ENCODE measurements at places on chromosomes 12 and 14.
A peak's percentile ranks its signal among the peaks of the same experiment; 100 is the strongest.

DNA sequence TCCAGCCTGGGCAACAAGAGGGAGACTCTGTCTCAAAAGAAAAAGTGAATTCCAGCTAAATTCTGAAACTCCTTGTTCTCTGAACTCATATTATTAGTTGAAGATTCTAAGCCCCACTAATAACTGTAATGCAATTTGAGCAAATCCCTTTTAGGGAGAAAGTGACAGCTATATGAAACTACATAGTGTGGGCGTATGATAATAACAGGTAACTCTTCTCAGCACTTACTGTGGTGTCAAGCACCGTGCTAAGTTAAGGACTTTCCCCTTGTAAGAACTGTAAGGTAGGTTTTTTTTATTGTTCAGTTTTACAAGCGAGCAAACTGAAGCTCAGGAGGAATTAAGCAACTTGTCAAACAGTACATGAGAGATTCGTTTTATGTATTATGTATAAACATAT is 5.4 kb downstream of the ANKRD13A start:
- no peak for DNase-seq

DNA sequence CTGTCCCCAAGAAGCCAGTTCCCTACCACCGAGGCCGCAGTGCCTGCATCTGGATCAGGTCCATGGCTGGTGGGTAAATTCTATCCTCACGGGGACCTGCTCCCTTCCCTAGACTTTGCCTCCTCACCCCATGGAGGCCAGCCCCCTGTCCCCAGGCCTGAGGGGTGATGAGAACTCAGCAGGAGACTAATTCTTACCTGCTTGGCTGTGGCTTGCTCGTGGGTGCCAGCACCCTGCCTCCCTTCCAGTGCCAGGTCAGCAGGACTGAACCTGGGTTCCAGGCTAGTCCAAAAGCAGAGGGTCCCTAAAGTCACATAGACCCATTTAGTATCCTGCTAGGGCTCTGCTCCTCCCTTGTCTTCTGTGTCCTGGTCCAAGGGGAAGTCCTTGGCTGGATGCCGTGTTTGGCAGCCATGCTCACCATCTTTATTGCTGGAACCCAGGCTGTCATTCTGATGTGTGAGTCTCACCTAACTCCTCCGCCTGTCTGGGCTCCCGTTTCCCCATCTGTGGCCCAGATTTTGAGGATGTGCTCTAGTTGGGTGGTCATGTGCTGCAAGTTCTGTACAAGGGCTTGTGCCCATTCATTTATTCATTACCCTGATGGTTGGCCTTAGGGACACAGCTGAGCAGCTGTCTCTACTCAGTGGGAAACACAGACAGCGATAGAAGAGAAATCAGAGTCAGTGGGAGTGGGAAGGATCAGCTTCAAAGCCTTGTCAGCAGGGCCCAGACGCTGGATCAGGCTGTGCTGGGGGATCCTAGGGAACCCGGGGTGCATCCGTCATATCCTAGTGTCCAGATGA is 949 bp downstream of the PLBD2 start:
- DNase-seq: peak; percentile 87

- no peak for DNase-seq
Measured at GRCh38 chr14:65961004-65961403, 525.2 kb upstream of the CCDC196 start.

GRCh38 chr12:26791301-26791791 is 41.6 kb downstream of the ITPR2 start:
- DNase-seq: no peak

DNA sequence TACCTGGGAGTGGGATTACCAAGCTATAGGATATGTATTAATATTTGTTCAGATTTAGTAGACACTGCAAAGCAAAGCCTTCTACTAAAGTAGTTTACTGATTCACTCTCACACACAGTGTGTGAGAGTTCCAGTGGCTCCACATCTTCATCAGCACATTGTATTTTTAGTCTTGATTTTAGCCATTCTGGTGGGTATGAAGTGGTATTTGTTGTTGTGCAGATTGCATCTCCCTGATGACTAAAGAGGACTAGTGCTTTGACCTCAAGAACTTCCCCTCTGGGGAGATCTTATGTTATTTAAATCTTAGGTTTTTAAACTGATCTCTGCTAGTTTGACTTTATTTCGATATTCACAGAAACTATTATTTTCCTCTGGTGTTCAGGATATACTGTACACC is 479.7 kb upstream of the RGS6 start:
- DNase-seq: no peak

DNA sequence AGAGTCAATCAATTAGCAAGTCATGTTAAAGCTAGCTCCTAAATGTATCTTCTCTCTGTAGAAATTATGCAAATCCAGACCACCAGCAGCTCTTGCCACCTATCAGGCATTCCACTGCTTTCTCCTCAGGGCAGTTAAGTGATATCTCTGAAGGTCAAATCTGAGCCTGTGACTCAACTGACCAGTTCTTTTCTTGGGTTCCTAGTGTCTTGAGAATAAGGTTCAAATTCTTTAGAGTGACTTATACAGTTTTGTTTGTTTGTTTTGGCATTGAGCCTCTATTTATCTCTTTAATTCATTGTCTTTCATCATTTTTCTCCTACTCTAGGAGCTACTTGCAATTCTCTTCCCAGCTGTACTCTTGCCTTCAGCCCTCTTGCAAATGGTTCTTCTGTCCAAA is 2.5 kb upstream of the LRIG3 start:
- no peak for DNase-seq

GRCh38 chr12:22835431-22835830 is 210.5 kb downstream of the ETNK1 start:
- no peak for DNase-seq

DNA sequence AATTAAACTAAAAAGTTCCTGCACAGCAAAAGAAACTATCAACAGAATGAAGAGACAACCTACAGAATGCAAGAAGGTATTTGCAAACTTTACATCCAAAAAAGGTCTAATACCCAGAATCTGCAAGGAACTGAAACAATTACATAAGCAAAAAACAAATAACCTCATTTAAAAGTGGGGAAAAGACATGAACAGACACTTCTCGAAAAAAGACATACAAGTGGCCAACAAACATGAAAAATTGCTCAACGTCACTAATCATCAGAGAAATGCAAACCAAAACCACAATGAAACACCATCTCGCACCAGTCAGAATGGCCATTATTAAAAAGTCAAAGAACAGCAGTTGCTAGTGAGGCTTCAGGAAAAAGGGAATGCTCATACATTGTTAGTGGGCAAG is 15.2 kb downstream of the PDE6H start:
- no peak for DNase-seq

GRCh38 chr12:9736936-9737705 is 4.2 kb upstream of the CLECL1 start:
- no peak for DNase-seq

DNA sequence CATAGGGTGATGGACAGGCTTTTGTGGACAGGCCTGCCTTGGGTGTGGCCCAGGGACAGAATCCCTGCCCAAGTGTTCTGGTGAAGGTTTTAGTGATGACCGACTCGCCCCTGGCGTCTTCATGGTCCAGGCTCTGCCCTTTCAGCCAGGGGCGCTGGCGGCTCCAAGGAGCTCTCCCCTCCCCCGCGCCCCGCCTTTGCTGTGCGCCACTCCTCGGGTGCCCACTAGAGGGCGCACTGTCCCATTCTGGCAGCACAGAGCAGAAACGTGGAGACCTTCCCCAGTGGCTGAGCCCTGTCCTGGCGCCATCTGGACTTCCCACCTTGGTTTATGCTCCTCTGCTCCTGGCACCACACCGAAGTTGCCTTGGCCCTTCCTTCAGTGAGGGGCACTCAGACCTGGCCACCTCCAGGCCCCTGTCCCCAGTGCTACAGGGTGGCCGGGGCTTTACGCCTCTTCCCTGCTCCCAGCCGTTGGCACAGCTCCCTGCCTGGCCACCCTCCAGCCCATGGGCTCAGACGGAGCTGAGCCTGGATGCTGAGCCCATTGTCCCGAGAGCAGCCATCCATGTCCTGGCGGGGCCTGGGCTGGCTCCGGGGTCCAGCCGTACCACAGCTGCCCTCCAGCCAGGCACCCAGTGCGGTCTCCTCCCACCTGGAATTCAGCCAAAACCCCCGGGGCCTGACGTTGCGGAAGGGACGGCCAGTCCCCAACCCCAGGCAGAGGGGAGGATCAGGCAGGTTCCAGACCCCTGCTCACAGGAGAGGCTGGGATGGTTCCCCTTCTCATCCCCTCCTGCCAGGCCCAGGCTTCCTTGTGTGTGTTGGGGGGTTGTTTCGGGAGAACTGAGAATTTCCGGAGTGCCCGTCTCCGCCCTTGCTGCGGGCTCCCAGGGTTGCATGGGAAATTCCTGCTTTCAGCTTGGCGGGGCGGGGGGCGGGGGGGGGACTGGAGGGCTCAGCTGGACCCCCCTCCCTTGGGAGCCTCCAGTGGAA is 5.6 kb upstream of the CRIP1 start:
- peak; percentile 98 for DNase-seq

- no peak for DNase-seq
Measured at GRCh38 chr12:67299526-67299925, 30.4 kb downstream of the CAND1 start.

GRCh38 chr14:63670692-63671091 is 29.0 kb upstream of the WDR89 start:
- no peak for DNase-seq

- DNase-seq: no peak
Measured at GRCh38 chr12:11854011-11854499, 204.6 kb downstream of the ETV6 start.

GRCh38 chr14:69460093-69460701 is 24.3 kb upstream of the PLEKHD1 start:
- DNase-seq: peak; percentile 69

DNA sequence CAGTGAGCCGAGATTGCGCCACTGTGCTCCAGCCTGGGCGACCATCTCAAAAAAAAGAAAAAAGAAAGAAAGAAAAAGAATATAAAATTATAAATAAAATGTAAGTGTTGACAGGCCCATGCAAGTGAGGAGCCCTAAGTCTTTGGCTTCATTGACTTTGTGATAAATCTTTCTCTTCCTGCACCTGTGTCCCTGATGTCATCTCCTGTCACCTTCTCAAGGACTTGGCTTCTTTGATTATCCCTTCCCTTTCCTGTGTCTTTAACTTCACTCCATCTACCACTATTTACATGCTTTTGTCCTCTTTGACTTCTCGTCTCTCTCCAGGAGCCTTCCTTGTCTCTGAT is 33.6 kb upstream of the WNK1 start:
- no peak for DNase-seq

- DNase-seq: no peak
Measured at GRCh38 chr14:80523518-80524117, 312.3 kb upstream of the DIO2 start.

DNA sequence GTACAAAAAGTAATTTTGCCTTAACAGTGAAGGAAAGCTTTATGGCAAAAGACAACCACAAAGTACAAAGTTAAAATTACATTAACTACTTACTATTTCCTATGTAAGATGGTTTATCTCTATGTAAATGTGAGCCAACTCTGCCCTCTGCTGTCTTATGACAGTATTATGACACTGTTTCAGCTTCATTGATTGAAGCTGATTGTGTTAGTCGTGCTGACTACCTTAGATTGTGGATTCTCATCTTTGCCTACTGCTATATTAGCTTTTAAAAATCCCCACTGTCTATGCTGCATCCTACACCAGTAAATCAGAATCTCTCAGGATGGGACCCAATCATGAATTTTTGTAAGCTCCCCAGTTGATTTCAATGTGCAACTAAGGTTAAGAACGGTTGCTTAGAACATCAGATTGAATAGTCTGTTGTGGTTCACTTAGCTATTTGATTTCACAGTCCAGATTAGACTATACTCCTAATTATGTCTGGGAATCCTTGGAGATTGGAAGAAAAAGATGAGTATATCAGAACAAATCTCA is 12.2 kb upstream of the SPTB start:
- DNase-seq: no peak

GRCh38 chr12:66237505-66238175 is 48.6 kb downstream of the IRAK3 start:
- no peak for DNase-seq

GRCh38 chr12:40511341-40511740 is 180.9 kb upstream of the CNTN1 start:
- no peak for DNase-seq

DNA sequence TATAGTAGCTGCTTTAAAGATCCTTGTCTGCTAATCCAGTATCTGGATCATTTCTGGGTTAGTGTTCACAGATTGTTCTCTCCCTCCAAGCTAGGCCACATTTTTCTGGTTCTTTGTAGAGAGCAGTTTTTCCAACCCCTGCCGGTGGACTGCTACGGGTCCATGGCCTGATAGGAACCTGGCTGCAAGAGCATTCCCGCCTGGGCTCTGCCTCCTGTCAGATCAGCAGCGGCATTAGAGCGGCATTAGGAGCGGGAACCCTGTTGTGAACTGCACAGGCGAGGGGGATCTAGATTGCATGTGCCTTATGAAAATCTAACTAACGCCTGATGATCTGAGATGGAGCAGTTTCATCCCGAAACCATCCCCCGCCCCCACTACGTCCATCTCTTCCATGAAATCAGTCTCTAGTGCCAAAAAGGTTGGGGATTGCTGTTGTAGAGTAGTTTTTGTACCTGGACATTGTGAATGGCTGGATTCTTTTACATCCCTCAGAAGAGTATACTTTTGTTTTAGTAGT is 50.4 kb downstream of the MYRFL start:
- DNase-seq: no peak

DNA sequence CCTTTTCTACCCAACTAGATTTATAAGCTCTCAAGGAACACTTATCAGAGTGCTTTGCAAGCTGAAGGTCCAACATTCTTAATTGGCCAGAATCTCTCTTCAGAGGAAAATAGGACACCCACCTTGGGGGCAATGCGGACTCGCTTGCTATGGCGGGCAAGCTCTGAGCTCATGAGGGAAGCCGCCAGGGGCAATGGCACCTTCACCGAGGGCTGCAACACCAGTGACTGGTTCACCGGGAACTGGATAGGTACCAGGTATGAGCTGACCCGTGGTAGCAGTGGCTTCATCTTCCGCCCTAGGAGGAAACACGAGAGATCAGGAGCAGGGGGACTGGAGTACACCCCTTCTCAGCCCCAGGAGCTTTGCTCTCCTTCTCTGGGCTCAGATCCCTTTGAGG is 7.4 kb upstream of the TEX52 start:
- DNase-seq: no peak

DNA sequence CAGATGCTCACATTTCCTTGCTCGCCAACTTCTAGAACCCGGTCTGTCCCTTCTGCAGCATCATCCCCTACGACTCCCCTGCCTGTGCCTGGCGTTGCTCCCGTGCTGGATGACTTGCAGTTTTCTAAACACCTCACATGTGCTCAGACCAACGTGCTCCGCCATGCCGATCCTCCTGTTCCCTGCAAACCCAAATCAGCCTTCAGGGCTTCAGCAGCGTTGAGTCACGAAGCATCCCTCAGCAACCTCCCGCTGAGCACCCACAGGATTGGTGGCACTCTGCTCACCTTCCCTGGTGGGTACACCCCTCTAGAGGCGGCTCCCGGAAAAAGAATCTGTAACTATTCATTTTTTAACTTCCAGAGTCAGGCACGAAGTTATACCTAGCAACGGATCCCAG is 2.8 kb upstream of the PIWIL1 start:
- DNase-seq: no peak

DNA sequence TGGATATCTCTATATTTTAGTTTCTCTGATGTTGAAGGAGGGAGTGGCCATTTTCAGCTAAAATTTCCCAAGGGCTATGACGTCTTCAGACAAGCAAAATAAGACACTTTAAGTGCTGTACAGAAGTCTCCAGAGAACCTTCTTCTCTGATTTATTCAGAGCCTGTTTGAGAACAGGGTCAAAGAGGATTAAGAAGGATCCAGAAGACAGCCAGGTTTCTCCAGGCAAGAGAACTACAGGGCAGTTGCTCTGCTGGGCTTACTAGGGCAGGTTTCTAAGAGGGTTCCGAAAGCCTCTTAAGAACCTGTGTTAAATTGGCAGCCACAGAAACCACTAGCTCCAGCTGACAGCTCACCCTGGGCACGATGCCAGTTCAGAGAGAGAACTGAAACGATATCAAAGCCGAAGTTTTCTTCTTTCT is 1.2 kb downstream of the MGP start:
- DNase-seq: peak; percentile 91
